A549 treated with Mapracorat at 1 μM for 4 hours (cell line): ENCODE measurements at places on chromosomes 16 and 17. TPM values are rescaled to one million over a fixed set of nuclear protein-coding genes. Genes with fewer than 3 reads are reported as not detected.

HOXB13 gene
- total RNA-seq: 1.8 to 2.4 TPM (median 2.1 TPM) in 5 replicates

PYDC1 gene
- not detected in 5 replicates for total RNA-seq

ZNF287 gene
- total RNA-seq: 8.5 to 18.9 TPM (median 13.7 TPM) in 5 replicates

HAP1 gene
- 1.1 to 1.7 TPM (median 1.4 TPM) in 5 replicates for total RNA-seq

KRT20 gene
- total RNA-seq: 0.17 to 0.45 TPM (median 0.26 TPM) in 5 replicates

ITGAL gene
- 0.03 to 0.21 TPM in 2 of 5 replicates, not detected in the others for total RNA-seq

ENPP7 gene
- not detected in 5 replicates for total RNA-seq

EXOC3L1 gene
- 0.06 to 0.32 TPM (median 0.23 TPM) in 4 of 5 replicates, not detected in the other for total RNA-seq

KIF2B gene
- not detected in 5 replicates for total RNA-seq

HID1 gene
- 10.4 to 15.2 TPM (median 13.9 TPM) in 5 replicates for total RNA-seq

CCL17 gene
- total RNA-seq: not detected in 5 replicates

SMIM22 gene
- total RNA-seq: not detected in 5 replicates

UTS2R gene
- not detected in 5 replicates for total RNA-seq

SLFN11 gene
- 3.3 to 7.0 TPM (median 6.5 TPM) in 5 replicates for total RNA-seq

AATK gene
- 0.25 to 0.65 TPM (median 0.33 TPM) in 5 replicates for total RNA-seq

CRHR1 gene
- 0.07 to 0.28 TPM (median 0.17 TPM) in 4 of 5 replicates, not detected in the other for total RNA-seq

LRRC3C gene
- total RNA-seq: not detected in 5 replicates
